Stimulated activated CD8-positive, alpha-beta memory T cell treated with anti-CD3 and anti-CD28 coated beads, Interleukin-4, amount 100 ng/mL, for 4 hours (primary cell): ENCODE measurements at places on chromosomes 5 and 9.

GRCh38 chr5:91386120-91386519, 3.0 kb upstream of the ARRDC3 start:
- DNase-seq = no peak

DNA sequence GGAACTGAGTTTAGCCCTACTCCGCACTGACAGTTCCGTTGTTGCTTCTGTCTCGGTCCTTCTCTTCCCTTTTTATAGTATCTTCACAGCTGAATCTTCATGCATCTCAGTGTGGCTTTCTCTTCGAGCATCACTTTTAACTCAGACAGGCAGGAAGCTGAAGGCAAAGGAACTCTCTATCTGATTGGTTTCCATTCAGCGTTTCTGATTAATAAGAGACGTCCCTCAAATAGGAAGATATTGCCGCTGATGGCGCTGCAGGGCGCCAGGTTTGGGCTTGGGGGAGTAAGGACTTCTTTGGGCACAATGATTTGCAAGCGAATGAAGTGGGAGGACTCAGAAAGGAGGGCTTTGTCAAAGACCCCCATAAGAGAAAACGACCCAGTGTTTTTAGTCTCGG, at the start of gene CDH9:
Gene CDH9 (minus strand): TSS at position 111 of the 400 bp plus-strand sequence. CDS start 50,253 bp downstream, outside the sequence.
- DNase-seq = no peak

DNA sequence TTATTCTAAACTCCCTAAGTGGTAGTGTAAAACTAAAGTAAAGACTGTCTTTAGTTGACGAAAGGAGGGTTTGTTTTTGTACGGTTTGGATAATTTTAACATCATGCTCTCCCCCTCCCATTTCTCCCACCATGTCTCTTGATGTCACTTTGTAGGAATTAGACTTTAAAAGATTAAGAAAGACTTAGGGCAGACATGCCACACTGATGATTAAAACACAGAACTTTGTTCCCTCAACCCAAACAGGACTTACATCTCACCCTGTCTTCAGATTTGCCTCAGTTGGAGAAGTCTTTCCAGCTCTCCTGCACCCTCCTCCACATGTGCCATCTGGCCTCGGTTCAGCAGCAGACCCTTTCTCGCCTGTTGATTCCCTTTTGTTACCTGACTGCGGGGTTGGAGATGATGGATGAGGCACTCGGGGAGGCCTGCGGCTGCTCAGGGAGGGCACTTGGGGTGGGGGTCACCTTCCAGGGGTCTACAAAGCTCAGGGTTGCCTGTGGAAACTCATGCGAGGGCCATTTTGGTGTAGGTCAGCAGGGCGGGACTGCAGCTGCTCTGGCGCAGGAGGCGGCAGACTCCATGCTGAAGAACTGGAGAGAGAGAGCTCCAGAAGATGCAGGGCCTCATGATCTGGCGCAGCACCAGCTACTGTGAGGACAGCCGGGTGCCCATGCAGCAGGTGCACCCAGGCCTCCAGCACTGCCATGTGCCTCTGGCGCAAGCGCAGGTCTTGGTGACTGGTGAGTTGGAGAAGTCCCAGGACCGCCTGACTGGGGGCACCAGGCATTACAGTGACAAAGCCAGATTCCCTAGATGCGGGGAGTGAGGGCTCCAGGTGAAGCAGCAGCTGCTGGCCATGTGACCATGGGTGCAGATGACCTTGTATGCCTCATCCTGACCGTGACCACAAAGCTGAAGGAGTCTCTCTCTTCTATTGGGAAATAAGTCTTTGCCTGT, 24.5 kb upstream of the EXOC3 start:
- DNase-seq = no peak

DNA sequence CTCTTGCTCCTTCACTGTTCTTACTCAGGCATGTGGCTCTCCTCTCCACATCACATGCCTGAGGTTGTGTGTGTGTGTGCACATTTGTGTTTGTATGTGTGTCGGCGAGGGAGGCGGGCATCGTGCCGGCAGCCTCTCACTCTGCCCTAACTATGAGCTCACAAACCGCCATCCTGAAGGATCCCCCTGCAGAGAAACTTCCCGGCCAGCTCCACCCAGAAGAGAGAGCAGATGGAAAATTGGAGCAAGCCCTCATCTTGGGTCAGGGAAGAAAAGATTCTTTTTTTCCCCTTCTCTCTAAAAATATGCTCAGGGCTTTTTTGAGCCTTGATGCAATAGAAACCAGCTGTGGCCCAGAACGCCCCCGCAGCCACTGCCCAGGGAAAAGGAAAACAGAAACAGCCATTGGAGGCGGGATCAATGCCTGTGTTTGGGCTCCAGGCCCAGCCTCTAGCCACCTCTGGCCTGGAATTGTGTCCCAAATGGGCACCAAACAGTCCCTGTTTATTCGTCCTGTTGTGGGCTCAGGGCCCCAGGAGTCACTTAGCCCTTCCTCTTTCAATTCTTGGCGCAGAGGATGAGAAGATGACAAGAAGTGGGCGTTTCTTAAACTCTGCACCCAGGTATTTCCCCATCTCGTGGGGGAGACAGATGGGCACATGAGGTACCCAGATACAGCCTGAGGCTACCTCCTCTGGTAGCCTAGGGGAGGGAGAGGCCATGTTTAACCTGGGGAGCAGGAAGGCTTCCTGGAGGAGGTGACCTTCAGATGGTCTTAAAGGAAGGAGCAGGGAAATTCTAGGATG, 151.5 kb downstream of the RGS3 start:
- DNase-seq = no peak

DNA sequence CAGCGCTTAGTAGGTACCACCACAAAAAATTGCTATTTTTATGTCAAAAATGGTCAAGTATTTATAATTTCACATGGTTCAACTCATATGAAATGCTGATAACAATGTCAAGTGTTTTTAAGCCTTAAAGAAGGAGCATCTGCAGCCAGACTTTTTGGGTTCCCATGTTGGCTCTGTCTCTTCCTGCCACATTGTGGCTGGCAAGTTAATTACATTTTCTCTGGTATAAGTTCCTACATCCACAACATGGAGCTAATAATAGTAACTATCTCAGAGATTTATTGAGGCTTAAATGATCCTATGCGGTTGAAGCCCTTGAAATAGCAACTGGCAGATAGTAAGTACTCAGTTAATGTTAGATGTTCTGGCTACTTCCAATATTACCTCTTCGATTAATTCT, 5.4 kb downstream of the ATP10B start:
- DNase-seq = no peak
